ENCODE measurements at places on chromosomes 13 and 19.

DNA sequence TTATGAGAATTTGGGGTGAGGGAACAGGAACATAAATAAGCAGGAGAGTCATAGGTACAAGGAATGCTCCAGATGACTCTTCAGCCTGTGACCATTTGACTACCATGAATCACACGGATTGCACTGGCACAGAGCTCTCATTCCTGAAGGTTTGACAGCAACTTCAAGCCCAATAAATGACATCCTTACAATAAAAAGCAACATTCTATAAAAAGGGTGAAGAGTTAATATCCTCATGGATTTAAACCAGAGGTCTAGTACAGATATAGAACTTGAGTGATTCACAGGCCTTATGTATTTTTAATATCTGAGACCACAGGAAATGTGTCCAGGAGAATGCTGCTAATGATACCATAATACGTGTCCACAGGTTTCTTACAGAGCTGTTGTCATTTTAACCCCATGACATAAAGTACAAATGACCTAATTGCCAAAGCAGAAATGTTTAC is 158.1 kb downstream of the IRS2 start:
- no peak for DNase-seq

- no peak for DNase-seq
Observed at GRCh38 chr19:54298357-54299125, 14.4 kb downstream of the LILRA5 start.

DNA sequence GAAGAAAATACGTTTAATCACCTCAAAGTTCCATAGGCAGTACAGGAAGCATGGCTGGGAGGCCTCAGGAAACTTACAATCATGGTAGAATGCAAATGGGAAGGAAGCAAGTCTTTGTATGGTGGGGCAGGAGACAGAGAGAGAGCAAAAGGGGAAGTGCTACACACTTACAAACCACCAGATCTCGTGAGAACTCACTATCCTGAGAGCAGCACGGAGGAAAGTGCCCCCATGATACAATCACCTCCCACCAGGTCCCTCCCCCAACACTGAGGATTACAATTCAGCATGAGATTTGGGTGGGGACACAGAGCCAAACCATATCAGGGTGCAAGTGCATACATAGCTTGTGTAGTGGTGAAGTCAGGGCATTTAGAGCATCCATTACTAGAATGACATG is 92.3 kb upstream of the ANKRD10 start:
- DNase-seq: no peak

DNA sequence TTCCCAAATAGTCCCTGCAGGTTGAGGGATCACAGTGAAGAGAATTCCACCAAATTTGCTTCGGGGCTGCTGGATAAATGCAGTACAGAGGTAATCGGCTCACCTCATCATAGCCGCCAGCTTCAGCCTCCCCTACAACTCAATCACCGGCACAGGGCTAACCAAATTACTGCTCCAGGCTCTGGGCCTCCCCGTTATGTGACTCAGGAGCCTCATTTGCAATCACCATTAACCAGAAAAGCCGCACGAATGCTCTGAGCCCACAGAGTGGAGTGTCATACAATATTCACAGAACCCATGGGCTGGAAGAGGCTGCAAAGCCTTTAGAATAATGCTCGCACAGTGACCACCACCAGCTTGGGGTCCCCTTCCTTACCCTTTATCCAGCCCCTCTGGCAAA is 4.9 kb downstream of the SIAH3 start:
- no peak for DNase-seq

GRCh38 chr13:31111136-31111535 is 50.6 kb downstream of the HSPH1 start:
- DNase-seq: no peak

DNA sequence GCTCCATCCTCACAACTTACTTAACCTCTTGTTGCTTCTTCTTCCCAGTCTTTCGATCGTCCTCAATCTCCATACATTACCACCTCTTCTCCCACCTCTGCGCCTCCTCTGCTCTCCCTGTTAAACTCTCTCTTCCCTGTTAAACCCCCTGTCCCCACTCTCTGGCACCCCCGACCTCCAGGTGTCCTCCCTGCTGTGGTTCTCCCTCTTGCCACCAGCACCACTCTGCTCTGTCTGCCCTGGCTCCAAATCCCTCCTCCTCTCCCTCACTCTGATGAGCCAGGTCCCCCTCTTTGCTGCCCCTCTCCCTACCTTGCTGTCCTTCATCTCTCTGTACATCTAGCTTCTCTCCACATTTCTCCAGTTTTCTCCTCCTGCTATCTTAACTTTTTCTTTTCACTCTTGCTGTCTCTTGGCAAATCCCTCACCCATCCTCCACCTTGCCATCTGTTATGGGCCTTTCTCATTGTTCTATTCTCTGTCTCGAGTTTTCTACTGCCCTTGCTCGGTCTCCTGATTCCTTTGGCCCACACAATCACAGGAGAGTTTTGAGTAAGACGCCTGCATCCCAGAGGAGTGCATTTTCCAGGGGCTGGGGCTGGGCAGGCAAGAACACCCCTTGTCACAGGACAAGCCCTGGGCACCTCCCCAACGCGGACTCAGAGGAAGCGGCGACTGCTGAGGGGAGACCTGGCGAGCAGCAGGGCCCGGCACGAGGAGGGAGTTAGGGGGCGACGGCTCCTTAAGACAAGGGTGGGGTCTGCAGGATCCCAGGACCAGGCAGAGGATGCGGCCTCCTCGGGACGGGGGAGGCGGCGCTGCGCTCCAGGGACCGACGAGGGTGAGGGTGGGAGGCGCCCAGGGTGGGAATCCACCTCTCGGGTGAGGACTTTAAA is 21.4 kb upstream of the ERVV-1 start:
- no peak for DNase-seq

- DNase-seq: no peak
Observed at GRCh38 chr19:57668635-57669034, at the start of gene ZSCAN4. Gene ZSCAN4 (plus strand): TSS chr19:57668935. CDS start chr19:57676146, 7,211 bp downstream.

DNA sequence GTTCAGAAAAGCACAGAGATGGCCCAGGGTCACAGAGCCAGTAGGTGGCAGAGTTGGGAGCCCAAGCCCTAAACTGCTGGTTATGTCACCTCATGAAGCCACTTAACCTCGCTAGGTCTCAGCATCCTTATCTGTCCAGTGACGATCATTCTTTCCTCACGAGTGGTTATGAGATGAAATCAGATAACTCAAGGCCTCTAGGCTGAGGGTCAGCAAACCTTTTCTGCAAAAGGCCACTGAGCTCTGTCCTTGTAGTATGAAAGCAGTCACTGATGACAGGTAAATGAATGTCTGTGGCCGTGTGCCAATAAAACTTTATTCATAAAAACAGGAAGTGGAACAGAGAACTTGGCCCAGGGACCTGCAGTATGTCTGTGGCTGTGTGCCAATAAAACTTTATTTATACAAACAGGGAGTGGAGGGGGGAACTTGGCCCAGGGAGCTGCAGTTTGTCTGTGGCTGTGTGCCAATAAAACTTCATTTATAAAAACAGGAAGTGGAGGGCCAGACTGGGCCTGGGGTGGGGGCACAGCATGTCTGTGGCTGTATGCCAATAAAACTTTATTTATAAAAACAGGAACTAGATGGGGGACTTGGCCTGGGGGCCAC is 71.2 kb downstream of the GNG7 start:
- DNase-seq: no peak

DNA sequence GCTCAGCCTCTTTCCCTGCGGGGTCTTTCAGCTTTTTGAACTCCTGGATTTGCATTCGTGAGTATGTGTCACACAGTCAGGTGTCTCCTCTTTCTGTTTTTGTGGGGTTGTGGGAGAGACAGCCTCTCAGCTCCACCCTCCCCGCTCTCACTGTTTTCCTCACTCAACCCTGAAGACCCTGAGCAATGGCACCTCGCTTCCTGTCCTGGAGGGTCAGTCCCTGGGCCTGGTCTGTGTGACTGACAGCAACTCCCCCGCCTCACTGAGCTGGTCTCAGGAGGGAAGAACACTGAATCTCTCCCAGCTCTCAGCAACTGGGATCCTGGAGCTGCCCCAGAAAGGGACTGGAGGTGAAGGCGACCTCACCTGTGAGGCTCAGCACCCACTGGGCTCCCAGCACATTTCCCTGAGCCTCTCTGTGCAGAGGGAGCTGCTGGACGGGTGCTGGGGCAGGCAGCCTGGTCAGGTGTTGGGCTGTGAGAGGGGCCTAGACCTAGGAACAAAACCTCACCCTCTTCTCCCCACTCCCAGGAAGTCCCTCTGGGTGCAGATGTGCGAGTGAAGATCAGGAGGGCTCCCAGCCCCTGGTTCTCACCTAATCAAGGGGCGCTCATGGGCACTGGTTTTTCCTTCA is 4.2 kb upstream of the SIGLEC7 start:
- no peak for DNase-seq

- DNase-seq: no peak
Observed at GRCh38 chr13:18948012-18948663, 233.5 kb downstream of the TUBA3C start.

- DNase-seq: no peak
Observed at GRCh38 chr13:99153219-99153618, 47.4 kb upstream of the UBAC2 start.

DNA sequence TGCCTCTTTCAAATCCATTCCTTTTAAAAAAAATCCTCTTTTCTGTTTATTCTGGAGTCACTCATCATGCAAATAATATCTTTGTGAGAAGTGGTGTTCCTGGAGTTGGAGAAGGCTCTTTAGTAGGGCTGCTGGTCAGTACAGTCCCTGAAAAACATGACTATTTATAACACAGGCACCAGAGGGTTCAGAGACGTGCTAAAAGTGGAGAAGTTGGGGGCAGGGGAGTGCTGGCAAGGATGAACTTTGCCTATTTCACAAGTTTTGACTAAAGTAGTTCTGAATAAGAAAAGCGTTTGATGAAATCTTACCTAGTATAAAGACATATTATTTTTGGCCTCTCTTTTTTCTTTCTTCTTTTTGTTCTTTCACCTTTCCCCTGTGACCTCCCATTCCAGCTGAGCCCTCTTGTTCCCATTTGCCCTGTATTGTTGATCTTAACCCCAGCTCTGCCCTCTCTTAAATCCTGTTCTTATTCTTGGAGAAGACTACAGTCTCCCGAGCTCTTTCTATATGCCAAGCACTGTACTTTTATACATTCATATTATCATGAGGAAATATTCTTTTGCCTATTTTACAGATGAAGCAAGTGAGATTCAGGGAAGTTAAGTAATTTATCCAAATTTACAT is 129.1 kb downstream of the TM9SF2 start:
- no peak for DNase-seq

DNA sequence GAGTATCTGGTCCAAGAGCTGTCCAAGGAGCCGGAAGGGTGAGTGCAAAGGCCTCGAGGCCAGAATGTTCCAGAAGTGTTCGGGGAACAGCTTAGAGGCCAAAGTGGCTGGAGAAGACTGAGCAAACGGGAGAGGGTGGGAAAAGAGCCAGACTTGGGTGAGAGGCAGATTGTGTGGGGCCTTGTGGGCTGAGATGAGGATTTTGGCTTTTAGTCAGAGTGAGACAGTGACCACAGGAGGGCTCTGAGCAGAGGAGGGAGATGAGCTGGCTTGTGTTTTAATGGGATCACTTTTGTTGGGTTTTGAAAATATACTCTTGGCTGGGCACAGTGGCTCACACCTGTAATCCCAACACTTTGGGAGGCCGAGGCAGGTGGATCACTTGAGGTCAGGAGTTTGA is 5.6 kb downstream of the NANOS2 start:
- DNase-seq: no peak

GRCh38 chr19:3357992-3358688 is 8.2 kb upstream of the NFIC start:
- no peak for DNase-seq

- no peak for DNase-seq
Observed at GRCh38 chr13:95005300-95005699, 293.0 kb upstream of the SOX21 start.

DNA sequence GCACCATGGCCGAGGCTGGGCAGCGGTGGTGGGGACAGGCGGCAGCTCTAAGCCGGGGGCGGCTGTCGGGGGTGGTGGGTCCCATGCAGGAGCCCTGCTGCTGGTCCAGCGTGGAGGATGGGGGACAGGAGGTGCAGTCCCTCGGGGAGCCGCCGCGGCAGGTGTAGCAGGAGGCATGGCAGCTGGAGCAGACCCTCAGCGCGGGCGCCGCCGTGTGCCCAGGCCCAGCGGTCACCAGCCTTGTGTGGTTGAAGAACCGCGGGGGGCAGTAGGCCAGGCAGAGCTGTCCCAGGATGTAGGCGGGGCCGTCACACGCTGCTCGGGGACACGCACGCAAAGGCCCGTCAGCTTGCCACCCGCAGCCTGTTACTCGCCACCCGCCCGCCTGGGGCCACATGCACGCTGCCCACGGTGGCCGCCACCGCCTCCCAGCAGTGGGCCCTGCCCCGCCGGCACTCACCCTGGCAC is 2.9 kb upstream of the C19orf25 start:
- no peak for DNase-seq

GRCh38 chr19:19451429-19452242 is 46.2 kb downstream of the GATAD2A start:
- DNase-seq: no peak

GRCh38 chr13:41722684-41723535 is 238.0 kb downstream of the VWA8 start:
- no peak for DNase-seq

GRCh38 chr13:28356561-28357021 is 138.3 kb downstream of the FLT1 start:
- DNase-seq: no peak

DNA sequence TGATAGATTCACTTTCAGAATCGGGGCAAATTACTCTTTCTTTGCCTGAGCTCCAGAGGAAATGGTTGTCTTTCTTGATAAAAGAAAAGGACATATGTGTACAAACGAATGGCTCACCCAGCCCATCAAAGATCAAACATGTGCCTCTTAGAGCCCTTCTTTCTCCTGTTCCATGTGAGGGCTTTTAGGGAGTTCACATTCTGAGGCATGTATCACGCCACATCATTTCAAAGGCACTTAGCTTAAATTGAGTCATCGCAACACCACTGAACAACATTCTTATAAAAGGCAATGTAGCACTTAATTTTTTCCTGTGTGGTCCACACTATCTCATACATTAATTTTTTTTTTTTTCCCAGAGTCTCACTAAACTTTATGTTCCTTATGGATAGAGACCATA is 521.0 kb downstream of the SUCLA2 start:
- DNase-seq: no peak

- no peak for DNase-seq
Observed at GRCh38 chr19:18609717-18610051, 3.0 kb upstream of the TMEM59L start.

DNA sequence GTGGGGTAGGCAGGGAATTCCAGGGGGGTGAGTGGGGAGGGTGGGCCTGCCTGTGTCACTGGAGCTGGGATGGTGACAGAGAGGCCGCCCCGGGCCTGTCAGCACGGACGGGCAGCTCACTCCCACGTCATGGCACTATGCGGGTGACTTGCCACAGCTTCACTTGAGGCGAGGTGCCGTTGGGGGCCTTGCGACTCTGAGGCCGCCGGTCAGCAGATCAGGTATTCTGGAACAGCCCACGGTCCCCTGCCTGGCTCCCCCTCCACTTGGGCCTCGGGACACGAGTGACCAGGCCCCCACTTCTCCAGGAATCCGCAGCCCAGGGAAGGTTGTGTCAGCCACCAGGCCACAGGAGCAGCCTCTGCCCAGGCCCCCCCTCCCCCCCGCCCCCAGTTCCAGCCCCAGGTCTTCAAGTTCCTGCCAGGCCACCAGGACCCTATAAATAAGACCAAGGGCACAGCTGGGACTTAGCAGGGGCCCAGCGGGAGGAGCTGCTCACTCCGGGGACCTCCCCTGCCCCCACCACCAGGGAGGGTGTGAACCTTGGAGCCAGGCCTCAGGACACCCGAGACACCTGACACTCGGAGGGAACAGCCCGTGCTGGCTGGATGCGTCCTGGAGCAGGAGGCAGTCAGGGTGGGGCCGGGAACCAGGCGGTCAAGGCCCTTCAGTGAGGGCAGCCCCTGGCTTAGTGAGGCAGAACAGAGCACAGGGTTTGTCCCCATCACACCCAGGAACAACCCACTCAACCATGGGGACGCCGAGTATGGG is 2.7 kb upstream of the MIDN start:
- DNase-seq: no peak

- DNase-seq: no peak
Observed at GRCh38 chr13:77896977-77897376, 21.7 kb downstream of the EDNRB start.

All from substantia nigra (tissue), 51 donors.